ENCODE measurements at places on chromosomes 16 and 17.

GRCh38 chr16:89288577-89288844 lies 71.0 kb downstream of the ZNF778 start:
- no peak for DNase-seq

DNA sequence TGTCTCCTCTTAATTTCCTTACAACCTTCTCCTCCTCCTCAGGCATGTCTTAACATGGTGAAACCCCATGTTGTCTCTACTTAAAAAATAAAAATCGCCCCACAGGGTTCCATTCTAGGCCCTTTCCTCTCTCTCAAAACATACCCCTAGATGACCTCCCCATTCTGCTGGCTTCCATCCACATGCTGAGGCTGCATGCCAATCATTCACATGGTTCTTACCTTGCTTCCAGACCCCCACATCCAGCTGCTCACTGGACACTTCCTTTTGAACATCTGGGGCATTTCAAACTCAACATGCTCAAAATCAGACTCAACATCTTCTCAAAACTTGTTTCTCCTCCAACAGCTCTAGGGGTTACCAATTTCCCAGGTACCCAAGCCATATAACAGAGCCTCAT lies 12.4 kb upstream of the CTCF start:
- no peak for DNase-seq

GRCh38 chr17:48483471-48484131 lies 47.2 kb downstream of the HOXB1 start:
- no peak for DNase-seq

DNA sequence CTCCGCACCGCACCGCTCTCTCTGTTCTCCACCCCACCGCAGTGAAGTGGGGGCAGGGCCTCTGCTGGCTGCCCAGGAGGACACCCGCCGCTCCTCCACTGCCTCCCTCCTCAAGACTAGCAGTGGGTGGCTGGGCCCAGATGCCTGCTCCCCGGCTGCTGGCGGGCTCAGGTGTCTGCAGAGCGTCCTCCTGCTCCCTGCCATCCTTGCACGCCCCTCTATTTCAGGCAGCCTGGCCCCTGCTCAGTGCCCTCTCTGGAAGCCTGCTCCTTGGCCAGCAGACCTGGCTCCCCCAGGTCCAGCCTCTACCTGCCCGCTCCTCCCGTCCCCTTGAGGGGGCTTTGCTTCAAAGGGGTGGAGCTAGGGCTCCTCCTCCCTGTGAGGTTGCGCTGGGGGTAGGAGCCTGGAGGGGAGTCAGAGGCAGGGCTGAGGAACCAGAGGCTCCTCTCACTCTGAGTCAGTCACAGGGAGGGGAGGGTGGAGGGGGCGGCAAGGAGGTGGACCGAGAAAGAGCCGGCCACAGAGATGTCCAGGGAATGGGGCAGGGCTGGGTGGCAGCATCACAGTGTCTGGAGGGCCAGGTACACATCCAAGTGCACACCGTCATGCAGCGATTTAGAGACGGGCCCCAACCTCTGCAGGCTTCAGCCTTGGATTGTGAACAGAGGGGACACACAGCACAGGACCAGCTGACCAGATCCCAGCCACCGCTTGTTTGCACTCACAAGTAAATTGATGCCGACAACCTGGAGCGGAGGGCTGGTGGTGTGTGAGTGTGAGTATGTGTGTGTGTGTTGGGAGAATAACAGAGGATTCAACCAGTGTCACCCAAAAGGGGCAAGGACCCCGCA lies 9.8 kb upstream of the TMEM92 start:
- no peak for DNase-seq

DNA sequence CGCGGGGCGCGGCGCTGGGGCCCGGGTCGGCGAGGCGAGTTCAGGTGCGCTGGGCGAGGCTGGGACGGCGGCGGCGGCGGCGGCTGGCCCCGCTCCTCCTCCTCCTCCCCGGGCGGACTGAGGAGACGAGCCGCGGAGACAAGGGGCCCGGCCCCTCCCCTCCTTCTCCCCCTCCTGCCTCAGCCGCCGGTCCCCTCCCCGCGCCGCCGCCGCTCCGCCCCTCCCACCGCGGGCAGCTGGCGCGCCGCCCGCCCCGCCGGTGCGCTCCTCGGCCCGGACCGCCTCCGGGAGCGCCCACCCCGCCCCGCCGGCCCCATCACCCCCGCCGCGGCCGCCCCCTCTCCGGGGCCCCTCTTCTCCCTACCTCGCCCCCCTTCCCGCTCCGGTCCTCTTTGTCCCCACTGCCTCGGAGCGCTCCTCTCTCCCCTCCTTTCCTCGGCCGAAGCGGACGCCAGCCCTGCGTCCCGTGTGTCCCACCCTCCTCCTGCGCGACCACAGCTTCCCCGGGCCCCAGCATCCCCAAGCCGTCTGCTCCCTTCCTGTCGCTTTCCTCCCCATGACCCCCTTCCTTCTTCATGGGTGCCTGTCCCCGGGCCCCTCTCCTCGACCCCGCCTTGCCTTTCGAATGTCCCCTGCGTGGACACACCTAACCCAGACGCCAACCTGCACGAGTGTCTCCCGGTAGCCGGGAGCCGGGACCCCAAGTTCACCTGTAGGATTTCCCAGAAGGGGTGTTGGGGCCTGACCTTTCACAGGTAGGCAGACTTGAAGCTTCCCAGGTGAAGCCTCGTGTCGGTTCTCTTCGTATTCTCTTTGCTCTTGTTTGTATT lies at the start of gene TOX3:
Gene TOX3, minus strand, starts transcription at position 140 of the 830 bp plus-strand sequence. CDS start 420 bp downstream, outside the sequence.
- no peak for DNase-seq

GRCh38 chr17:7236808-7237207 lies 2.4 kb downstream of the PHF23 start:
- DNase-seq: no peak

GRCh38 chr17:45438931-45439610 lies 6.4 kb upstream of the ARHGAP27 start:
- DNase-seq: no peak

DNA sequence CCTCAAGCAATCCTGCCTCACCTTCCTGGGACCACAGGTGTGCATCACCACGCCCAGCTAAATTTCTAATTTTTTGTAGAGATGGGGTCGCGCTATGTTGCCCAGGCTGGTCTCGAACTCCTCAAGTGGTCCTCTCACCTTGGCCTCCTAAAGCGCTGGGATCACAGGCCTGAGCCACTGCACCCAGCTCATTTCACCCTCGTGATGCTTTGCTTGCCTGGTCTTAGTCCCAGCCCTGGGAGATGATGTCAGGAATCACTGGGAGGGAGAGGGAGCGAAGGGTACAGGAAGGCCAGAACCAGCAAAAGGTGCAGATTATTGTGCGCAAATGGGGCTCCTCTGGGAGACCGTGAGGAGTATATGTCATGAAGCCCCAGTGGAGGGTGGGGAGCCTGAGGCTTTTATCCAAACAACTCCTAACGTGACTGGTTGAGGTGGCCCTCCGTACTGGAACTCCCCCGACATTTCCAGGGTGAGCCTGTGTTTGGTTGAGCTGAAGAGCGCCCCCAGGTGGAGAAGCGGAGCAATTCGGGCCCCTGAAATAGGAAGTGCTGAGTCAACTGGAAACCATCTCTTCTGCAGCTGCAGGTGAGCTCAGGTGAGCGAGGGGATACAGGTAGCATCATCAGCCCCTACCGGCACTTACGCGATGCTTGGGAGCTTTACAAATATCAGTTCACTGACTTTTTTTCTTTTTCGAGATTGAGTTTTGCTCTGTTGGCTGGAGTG lies 41.2 kb upstream of the HAPSTR1 start:
- no peak for DNase-seq

DNA sequence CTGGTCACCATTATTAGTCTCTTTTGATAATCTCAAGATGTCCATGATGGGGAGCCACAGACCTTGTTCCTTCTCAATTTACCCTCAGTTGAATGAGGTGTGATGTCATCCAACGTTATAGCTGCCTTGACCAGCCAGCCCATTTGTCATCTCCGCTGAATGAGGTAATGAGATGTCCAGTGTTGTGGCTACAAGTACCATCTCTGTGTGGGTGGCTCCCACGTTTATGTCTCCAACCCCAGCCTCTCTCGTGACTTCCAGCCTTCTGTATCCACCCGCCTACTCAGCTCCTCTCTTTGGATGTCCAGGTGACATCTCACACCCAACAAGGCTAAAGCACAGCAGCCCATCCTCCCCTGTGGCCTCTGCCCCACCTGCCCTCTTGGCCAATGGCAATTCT lies 18.2 kb downstream of the DNAH17 start:
- DNase-seq: no peak

- DNase-seq: no peak
These were observed 9.6 kb upstream of the BCAR1 start for GRCh38 chr16:75260851-75261589.

DNA sequence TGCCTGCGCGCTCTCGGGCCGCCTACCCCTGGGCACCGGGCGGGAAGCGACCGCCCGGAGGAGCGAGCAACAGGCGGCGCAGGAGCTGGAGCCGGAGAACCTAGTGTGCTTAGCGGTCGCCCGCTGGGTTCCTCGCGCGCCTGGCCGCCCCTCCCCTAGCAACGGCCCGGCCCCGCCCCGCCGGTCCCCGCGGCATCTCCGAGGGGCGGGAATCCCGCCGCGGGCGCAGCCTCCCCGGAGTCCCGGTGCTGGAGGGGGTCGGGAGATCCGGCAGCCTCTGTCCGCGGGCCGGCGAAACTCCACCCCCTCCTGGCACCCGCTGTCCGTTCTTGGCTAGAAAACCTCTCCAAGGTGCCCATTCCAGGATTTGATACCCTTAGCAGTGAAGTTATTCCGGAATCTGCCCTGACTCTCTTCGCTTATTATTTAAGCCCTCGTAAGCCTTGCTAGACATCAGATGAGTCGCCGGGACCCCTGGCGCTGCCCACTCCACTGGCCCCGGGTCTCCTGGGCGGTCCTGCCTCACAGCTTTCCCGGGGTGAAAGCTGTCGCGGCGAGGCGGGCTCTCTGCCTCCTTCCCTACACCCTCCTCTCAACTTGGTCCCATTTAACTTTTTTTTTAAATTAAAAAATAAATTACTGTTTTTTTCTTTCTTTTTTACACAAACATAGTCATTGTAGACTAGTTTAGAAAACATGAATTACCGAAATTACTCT lies at the start of gene RPRML:
Gene RPRML, minus strand, starts transcription at position 107 of the 717 bp plus-strand sequence. CDS start 246 bp downstream, outside the sequence.
- DNase-seq: no peak

GRCh38 chr17:82414548-82415281 lies 3.4 kb upstream of the HEXD start:
- DNase-seq: peak; percentile 57

DNA sequence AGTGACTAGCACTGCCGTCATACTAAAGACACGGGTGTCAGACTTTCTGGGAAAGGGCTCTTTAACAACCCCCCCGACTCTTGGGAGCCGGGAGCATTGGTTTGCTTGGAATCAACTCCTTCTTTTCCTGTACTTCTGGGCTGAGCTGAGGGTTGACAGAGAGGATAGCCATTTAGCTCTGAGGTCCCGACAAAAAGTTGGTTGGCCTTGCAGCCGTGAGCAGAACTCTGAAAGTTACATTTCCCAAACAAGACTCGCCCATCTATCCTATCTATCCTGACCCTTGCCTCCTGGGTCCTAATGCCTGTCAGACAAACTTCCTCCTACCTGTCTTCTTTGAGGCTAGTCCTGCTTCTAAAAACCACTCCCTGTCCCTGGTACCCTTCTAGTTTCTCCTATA lies 460.8 kb upstream of the TOM1L1 start:
- DNase-seq: no peak

DNA sequence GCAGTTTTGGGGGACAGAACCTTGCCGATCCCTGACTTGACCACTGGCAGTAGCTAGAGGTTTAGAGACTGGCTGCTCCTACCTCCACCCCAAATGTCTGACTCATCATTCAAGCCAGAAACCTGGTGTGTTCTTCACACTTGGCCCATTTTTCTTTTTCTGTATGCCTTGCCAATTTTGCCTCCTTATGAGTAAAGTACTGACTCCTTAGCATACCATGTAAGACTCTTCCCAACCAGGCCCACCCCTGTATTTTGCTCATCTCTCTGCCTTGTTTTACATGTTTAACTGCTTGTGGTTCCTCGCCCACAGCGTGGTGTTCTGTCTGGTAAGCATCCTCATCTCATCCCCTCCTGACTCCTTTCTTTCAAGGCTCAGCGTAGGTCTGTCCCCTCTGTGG lies 37.9 kb downstream of the NUP88 start:
- no peak for DNase-seq

- no peak for DNase-seq
These were observed 177.6 kb downstream of the AIPL1 start for GRCh38 chr17:6257336-6257735.

- no peak for DNase-seq
These were observed 100.8 kb upstream of the CORO6 start for GRCh38 chr17:29723278-29724047.

GRCh38 chr16:46649588-46650253 lies 28.5 kb upstream of the SHCBP1 start:
- no peak for DNase-seq

GRCh38 chr17:28598389-28598788 lies 436 bp downstream of the SPAG5 start:
- DNase-seq: no peak

DNA sequence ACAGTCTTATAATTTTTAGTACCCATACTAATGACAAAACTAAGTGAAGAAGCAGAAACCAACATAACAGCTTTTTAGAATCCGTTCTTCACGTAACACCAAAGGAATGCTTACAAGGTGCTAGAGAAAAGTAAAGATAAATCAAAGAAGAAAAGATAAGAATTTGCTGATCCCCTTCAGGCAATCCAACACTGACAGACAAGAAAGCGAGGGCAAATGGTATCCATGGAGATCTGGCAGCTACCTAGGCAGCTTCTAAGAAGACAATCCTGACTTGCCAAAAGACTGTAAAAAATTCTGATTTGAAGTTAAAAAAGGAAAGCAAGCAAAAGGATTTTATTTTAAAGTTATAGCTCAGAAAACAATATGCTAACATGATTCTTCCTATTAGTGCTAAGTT lies 14.6 kb downstream of the BBS2 start:
- no peak for DNase-seq

- DNase-seq: peak; percentile 39
These were observed 488 bp downstream of the HOXB9 start for GRCh38 chr17:48625495-48626244.

DNA sequence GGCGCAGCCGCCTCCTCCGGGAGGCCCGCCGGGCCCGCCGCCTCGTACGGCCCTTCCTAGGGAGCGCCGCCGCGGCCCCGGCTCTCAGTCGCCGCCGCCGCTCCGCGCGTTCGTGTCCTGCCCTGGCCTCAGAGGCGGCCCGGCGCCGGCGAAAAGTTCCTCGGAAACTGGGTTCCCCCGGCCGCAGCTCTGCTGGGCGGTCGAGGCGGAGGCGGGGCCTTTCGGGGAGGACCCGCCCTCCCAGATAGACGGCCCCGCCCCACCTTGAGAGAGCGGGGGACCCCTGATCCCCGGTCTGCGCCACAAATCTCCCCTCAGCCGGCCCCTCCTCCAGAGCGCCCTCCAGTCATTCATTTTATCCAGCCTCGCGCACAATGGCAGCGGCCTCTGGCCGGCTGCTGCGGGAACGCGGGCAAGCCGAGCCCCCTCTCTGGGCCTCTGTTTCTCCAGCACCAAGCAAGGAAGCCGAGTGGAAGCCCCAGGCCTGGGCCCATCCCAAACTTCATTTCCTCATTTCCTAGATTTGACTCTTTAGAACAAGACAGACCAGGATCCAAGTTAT lies at the start of gene SREBF1:
Gene SREBF1, minus strand, starts transcription at position 169 of the 562 bp plus-strand sequence. CDS start 169 bp downstream, outside the sequence.
- peak; percentile 24 for DNase-seq

GRCh38 chr17:34669511-34669910 lies 90.1 kb downstream of the TMEM132E start:
- DNase-seq: no peak
